Activated naive CD8-positive, alpha-beta T cell treated with anti-CD3 and anti-CD28 coated beads for 36 hours (primary cell): ENCODE measurements at places on chromosomes 5 and 9. TPM values are rescaled to one million over a fixed set of nuclear protein-coding genes. Genes with fewer than 3 reads are reported as not detected.
A peak's percentile ranks its signal among the peaks of the same experiment; 100 is the strongest.

- no peak for DNase-seq
These were observed 44.6 kb downstream of the CXXC5 start for GRCh38 chr5:139692679-139693308.

DNA sequence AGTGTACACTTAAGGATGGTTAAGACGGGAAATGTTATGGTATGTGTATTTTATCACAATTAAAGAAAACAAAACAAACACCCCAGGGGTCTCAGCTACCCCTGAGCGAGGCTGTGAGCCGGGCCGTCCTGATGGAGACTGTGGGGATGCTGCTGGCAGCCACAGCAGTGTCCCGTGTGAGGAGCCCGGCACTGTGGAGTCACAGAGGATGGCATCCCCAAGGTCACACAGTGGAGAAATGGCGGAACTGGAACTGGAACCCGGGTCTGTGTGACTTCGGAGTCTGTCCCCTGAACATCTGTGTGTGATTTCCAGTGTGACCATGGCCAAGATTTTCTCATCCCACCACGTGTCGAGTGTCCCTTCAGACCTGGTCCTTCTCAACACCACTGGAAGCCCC, 80.7 kb upstream of the PHYKPL start:
- DNase-seq, result no peak

GRCh38 chr5:117888688-117889087, 1099.7 kb downstream of the DTWD2 start:
- no peak for DNase-seq

- DNase-seq, result no peak
These were observed 20.4 kb downstream of the UHRF2 start for GRCh38 chr9:6433410-6433809.

DNA sequence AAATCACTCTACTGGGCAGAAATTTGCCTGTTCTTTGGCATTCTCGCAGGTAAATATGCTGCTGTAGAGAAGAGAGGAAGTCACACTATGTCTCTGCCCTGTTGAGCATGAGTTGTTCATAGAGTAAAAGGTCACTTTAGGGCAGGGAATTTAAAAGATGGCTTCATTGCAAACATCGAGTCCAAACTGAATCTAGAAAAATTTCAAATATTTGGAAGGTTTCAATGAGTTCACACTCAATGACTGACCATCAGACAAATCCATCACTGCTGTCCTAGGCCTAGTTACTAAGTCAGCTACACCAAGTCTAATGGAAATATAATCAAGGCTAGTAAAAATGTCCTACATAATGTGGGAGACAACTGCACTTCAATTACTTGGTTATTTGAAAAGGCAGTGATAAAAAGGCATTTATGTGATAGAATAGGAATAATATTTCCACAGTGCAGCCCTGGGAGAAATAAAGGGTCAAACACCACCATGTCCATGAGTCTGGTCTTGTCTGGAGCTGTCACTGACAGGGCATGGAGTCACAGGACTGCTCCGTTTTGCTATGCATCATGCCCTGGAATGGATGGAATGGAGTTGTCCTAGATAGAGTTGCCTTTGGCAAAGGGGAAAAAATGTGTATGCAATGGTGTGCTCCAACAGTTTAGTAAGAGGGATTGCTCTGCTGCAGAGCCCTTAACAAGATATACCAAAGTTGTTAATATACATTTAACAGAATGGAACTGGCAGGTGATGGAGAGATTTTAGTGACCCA, 218.5 kb upstream of the DAPK1 start:
- DNase-seq, result no peak

DNA sequence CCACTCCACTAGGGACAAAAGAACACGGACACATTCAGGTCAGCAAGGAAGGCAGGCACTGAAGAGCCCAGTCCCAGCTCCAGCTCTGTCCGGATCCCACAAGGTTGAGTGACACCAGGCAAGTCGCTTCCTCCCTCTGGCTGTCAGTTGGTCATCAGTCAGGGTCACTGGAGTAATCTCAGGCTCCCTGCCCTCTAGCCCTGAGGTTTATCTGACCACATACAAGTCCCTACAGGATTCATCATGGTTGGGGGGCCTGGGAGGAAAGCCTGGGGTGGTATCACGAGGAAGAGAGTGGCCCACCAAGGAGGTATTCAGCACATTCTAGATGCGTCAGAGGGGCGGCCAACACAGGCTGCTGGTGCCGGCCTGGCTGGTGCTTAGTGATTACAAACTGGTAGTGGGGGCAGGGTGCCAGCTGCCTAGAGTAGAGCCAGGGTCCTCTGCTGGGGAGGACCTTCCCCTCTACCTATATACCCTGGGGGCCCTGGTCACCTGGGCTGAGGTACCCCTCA, 81.5 kb downstream of the SHB start:
- DNase-seq, result no peak

DNA sequence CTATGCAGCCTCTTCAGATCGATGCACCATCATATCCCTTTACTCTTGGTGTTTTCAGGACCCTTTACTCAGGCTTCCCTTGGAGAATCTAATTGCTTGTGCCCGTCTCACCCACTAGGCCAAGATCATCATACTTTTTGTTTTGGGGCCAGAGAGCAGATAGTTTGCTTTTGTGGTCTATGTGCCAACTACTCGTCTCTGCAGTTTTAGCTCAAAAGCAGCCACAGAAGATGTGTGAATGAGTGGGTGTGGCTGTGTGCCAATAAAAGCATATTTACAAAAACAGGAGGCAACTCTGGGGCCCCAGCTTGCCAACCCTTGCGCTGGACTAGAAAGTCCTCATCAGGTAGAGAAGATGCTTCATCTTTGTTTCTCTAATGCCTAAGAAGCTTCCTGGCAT, 216.8 kb downstream of the SEMA5A start:
- DNase-seq, result no peak

GRCh38 chr5:66306105-66306843, 162.2 kb downstream of the SREK1 start:
- DNase-seq, result peak; percentile 23

- DNase-seq, result no peak
These were observed 102.6 kb downstream of the TMEM232 start for GRCh38 chr5:110623874-110624273.

- no peak for DNase-seq
These were observed 201.5 kb upstream of the MVB12B start for GRCh38 chr9:126125177-126125576.

GRCh38 chr9:17824616-17825264, 245.9 kb downstream of the SH3GL2 start:
- no peak for DNase-seq

DNA sequence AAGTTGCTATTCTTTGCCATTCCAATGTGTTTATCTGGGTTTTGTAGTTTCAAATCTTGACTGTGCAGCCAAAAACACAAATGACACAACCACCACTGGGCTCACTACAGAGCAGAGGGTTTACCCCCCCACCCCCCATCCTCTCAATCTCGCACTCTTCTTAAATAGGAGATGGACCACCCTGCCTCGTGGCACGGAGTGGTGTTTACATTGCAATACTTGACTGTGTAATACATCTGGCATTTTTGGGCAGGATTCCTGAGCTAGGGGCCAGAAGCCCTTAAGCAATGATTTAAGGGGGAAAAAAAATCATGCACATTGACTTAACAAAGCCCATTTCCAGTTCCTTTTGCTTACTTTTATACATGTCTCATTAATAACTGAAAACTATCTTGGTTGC, 19.0 kb downstream of the PTCH1 start:
- DNase-seq, result no peak

DNA sequence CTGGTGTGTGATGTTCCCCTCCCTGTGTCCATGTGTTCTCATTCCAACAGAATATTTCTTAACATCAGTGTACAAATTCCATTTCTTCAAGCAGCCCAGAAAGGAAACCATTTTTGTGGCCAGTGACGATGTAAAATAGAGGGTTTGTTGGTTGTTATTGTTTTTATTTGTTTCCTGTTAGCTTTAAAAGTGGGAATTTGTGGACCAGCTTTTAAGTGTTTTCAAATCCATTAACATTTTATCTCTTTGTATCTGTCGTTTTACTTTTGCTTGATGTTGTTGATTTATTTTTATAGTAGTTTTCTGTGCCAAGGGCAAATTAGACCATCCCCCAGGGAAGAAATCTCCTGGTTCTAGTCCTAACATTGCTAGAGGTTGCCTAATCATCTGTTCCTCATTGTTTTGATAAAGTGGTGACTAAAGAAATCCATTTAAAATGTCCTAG, 100.0 kb downstream of the GDNF start:
- DNase-seq, result no peak

- DNase-seq, result no peak
These were observed 12.2 kb upstream of the ZNF367 start for GRCh38 chr9:96430377-96430776.

- no peak for DNase-seq
These were observed 69.1 kb upstream of the TJP2 start for GRCh38 chr9:69104830-69105527.

DNA sequence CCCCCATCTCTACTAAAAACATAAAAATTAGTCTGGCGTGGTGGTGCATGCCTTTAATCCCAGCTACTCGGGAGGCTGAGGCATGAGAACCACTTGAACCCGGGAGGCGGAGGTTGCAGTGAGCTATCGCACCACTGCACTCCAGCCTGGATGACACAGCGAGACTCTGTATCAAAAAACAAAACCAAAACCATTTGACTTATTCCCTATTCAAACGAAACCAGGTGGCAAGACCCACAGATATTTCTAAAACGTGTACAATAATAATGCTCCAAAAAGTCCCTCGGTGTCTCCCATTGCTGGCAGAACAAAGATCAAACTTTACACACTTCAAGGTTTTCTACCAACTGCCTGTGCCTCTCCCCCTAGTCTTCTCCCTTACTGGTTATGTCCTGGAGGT, 29.8 kb downstream of the HMGCR start:
- DNase-seq, result no peak

DNA sequence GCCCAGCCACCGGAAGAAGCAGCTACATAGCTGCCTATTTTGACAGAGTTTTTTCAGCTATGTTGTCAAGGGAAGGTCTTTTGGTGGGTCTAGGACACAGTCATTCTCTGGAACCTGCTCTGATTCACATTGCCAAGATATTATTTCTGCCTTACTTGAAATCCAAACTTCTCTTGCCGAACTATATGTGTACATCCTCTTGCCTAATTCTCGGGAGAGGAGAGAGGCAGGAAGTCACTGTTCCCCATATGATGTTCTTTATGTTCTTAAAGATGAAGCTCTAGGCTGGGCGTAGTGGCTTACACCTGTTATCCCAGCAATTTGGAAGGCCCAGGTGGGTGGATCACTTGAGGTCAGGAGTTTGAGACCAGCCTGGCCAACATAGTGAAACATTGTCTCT, 8.6 kb downstream of the TMEM252 start:
- no peak for DNase-seq

Gene ADAM19
- 3.5 TPM for total RNA-seq

Gene ACTBL2
- not detected for total RNA-seq

Gene KCNV2
- total RNA-seq, result not detected

Gene BARHL1
- total RNA-seq, result not detected

Gene PTGS1
- total RNA-seq, result 0.47 TPM

Gene ANKDD1B
- not detected for total RNA-seq

Gene PCDHB4
- not detected for total RNA-seq

Gene FRMPD1
- total RNA-seq, result not detected

Gene WWC1
- total RNA-seq, result 1.5 TPM

Gene TMEM215
- total RNA-seq, result not detected

Gene OLFM1
- not detected for total RNA-seq

Gene HMMR
- total RNA-seq, result 85.0 TPM

Gene NR2F1-AS1
- not detected for total RNA-seq

Gene STKLD1
- 0.16 TPM for total RNA-seq

Gene POU5F2
- total RNA-seq, result 0.27 TPM
